Activated CD4-positive, alpha-beta memory T cell treated with anti-CD3 and anti-CD28 coated beads, Interleukin-2, amount 10 ng/mL, durations not matched to agents 7 days and 5 days (primary cell): ENCODE measurements at places on chromosomes 5 and 9.

DNA sequence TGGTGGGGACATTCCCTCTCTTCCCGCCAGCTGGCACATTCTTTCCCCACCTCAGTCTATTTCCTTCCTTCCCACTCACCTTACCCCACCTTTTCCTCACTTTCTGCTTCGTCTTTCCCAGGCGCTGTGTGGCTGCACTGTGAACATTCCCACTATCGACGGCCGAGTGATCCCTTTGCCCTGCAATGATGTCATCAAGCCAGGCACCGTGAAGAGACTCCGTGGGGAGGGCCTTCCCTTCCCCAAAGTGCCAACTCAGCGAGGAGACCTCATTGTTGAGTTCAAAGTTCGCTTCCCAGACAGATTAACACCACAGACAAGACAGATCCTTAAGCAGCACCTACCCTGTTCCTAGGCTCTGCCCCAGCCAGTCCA lies 7.3 kb downstream of the DNAJB5 start:
- no peak for DNase-seq

DNA sequence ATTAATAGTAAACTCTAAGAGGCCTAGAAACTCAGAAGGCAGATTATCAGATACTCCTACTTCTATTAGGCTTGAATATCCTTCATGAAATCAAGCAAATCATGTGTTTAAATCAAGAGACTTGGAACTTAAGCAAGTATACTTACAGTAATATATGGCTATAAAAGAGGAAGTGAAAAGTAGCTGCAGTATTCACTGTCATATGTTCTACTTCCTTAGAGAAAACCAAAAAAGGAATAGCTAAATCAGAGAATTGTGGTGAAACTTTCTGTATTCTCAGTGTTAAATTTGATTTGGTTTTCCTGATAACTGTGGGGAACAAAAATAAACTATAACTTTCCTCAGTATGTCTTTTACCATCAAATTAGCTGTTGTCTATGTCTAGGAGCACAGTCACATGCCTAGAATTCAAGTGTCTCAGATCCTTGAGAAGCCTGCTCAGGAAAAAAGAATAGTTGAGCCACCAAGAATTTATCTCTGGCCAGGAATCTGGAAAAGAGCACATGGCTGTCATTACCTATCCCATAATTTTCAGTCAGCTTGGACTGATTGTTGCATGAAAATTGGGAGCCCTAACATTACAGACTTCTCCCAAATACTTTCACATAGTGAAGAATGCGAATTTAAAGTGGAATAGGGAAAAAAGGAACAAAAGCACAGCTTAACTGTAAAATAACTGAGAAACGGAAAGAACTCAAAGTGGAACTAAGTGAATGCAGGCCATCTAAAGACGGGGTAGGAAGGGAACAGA lies 1.7 kb downstream of the FKBP15 start:
- no peak for DNase-seq

- DNase-seq = no peak
These were observed 64.9 kb upstream of the FANCC start for GRCh38 chr9:95382433-95382832.

GRCh38 chr9:17064558-17064957 lies 70.3 kb upstream of the CNTLN start:
- DNase-seq = no peak
